NCI-H1092 treated with DMSO at 0.1 percent for 48 hours (cell line): ENCODE measurements at places on chromosomes 2 and 18.

DNA sequence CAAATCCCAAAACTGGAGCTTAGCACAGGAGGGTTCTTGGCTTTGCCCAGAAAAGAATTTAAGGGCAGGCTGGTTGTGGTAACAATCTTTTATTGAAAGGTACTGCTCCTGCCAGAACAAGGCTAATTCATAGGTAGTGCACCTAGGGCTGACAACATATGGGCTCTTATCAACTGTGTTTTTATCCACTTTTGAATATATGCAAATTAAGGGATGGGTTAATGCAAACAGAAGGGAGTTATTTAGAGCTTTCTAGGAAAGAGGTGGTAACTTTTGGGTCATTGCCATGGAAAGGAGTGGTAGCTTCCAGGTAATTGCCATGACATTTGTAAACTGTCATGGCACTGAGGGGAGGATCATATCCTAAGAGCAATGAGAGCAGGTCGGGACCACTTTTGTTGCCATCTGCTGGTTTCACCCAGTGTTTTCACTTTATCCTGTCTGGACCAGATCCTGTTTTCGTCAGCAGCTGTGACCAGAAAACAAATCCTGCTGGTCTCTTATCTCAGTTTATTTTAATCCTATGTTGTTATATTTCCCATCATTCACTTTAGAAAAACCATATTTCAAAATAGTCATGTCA, 981 bp downstream of the C2orf66 start:
- DNase-seq, result no peak

- DNase-seq, result no peak
Measured at GRCh38 chr2:27624943-27625342, 3.9 kb downstream of the CCDC121 start.

DNA sequence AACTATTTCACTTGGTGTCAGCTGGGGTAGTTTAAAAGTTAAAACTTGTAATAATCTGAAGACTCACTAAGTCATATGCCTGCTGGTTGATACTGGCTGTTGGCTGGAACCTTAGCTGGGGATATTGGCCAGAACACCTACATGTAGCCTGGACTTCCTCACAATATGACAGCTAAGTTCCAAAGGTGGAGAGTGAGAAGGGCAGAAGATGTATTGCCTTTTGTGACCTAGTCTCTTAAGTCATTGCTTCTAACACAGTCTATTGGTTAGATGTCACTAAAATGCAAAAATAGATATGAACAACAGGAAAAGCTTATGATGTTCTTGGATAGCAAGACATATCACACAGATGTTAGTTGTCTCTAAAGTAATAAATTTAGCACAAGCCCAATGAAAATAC, 113.2 kb upstream of the CHAC2 start:
- DNase-seq, result no peak

GRCh38 chr2:149686136-149687051, 98.8 kb upstream of the MMADHC start:
- no peak for DNase-seq

GRCh38 chr18:49459404-49460171, 857 bp downstream of the DYM start:
- DNase-seq, result peak; percentile 28

DNA sequence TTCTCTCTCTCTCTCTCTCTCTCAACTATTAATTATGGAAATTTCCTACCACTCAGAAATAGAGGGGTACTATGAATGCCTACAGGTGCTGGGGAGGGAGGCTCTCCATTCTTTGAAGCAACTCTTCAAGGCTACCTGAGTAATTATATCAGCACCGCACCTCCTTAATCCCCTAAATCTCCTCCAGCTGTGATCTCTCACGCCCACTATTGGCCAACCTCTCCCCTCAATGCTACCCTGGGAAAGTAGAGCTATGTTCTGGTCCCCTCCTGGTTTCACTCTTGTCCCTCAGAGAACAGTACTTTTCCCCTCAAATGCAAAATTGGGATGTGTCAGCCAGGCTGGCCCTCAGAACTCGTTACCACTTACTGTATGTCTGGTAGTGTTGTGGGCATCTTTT, 1.6 kb downstream of the MOCOS start:
- no peak for DNase-seq
